Fibroblast of lung (primary cell): ENCODE measurements at places on chromosomes 2 and 18. TPM values are rescaled to one million over a fixed set of nuclear protein-coding genes. Genes with fewer than 3 reads are reported as not detected.

Gene ANKRD36B
- total RNA-seq = 23.1 and 26.7 TPM in 2 replicates

Gene VWC2L
- not detected in 2 replicates for total RNA-seq

Gene CCBE1
- total RNA-seq = 60.9 and 122 TPM in 2 replicates

Gene ACMSD
- not detected in 2 replicates for total RNA-seq

Gene POU3F3
- not detected in 2 replicates for total RNA-seq

Gene SCN3A
- total RNA-seq = 0.26 and 0.33 TPM in 2 replicates

Gene NEURL3
- total RNA-seq = not detected in 2 replicates

Gene ZNF521
- 23.6 and 43.6 TPM in 2 replicates for total RNA-seq

Gene CNGA3
- total RNA-seq = under 0.01 TPM in 2 replicates

Gene USP34
- total RNA-seq = 113 and 129 TPM in 2 replicates

Gene ITPRIPL1
- total RNA-seq = 4.1 and 4.6 TPM in 2 replicates

Gene ST6GAL2
- not detected in 2 replicates for total RNA-seq

Gene LTBP1
- 190 and 324 TPM in 2 replicates for total RNA-seq

Gene CCDC85A
- not detected in 2 replicates for total RNA-seq

Gene SKOR2
- not detected in 2 replicates for total RNA-seq

Gene ASXL3
- total RNA-seq = 0.51 and 0.66 TPM in 2 replicates

Gene SESTD1
- 16.8 and 17.5 TPM in 2 replicates for total RNA-seq
